ENCODE measurements at places on chromosomes 7 and 10.

DNA sequence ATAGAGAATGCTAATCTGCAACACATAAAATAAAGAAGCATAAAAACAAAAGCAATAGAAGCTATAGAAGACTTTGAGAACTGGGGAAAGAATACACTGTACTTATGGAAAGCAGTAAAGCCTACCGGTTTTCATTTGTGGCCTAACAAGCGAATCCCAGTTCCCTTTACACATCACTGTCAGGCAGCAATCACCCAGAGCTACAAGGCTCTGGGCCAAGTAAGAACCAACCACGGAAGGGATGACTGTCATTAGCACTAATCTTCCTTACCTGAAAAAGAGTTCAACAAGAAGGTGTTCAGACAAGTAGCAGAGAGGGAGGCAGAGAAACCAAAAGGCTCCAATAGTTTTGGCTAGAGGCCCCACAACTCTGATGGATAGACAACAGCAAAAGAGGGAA is 15.0 kb downstream of the CCDC6 start:
- no peak for DNase-seq

DNA sequence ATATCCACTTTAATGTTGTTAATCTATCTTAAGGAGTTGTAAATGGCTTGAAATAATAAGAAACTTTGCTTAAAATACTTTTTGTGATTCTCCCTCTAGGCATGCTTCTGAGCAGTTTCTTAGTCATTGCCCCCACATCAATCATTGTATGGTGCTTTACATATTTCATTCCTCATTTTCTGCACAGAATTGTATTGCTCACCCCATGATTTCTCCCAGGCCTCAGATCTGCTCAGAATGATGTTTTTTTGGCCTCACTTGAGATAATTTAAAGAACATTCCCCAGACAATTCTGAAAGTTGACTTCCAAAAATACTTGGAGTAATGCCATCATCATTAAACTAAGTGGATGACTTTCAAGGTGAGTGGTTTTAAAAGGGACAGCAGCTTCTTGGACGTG is 82.1 kb upstream of the PRPS1L1 start:
- no peak for DNase-seq

- DNase-seq, result no peak
These were observed 20.8 kb upstream of the RELN start for GRCh38 chr7:104010052-104010909.

- DNase-seq, result peak; percentile 35
These were observed 28.3 kb upstream of the SDK1 start for GRCh38 chr7:3272691-3273141.

DNA sequence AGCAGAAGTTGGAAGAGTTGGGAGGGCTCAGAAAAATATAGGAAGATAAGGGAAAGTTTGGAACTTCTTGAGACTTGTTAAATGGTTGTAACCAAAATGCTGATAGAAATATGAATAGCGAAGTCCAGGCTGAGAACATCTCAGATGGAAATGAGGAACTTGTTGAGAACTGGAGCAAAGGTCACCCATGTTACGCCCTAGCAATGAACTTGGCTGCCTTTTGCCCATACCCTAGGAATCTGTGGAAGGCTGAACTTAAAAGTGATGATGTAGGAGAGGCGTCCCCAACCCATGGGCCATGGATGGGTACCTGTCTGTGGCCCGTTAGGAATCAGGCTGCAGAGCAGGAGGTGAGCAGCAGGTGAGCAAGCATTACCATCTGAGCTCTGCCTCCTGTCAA is 347.8 kb downstream of the ARL4A start:
- DNase-seq, result no peak

DNA sequence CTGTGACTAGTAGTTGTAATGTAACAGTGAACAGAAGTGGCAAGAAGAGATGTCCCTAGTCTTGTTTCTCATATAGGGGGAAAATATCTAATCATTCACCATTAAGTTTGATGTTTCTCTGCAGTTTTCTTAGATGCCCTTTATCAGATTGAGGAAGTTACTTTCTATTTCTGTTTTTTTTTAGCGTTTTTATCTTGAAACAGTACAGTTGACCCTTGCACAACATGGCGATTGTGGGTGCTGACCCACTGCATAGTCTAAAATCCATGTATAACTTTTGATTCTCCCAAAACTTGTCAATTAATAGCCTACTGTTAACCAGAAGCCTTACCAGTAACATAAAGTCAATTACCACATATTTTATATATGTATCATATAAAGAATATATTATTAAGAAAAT is 192.0 kb downstream of the ADK start:
- DNase-seq, result no peak

GRCh38 chr7:29496355-29497020 is 67.1 kb upstream of the PRR15 start:
- DNase-seq, result no peak

DNA sequence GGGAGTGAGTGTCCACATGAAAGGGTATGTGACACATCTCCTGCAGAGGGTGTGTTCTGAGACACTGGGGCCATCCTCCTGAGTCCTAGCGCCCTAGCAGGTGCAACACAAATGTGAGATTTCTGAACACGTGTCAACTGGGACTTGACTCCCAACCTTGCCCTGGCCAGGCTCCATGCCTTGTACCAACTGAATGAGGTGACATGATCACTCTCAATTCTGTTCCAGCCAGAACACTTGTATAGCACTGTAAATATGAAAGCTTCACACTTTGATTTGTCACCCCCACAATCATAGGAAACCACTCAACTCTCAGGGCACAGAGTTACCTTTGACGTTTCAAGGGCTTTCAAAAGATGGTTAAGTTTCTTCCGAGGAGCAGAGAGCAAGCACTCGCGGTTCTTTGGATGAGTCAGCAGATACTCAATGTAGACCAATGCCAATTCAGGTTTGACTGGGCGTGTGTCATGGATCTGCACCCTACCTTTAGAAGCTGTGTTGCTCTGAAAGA is 48.6 kb downstream of the NCAPG2 start:
- DNase-seq, result no peak

GRCh38 chr7:65295409-65295808 is 78.2 kb upstream of the ZNF92 start:
- no peak for DNase-seq

- no peak for DNase-seq
These were observed 177.6 kb downstream of the PTPN20 start for GRCh38 chr10:47088656-47089354.

DNA sequence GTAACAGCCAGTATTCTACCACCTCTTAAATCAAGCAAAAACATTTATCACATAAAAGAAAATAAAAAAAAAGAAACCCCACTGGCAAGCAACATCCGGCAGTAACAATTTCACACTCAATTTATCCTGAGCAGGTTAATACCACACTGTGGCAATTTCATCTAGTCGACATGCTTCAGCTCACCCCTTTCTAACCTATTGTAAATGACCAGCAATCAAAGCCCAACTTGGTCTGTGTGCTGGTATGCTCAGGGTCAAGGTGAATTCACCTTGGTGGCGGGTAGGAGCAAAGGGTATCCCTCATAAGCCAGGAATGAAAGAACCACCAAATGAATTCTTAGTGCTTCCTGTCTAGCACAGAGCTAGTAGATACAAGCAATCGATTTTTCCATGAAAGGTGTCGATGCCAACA is 109.1 kb upstream of the AFAP1L2 start:
- DNase-seq, result no peak

DNA sequence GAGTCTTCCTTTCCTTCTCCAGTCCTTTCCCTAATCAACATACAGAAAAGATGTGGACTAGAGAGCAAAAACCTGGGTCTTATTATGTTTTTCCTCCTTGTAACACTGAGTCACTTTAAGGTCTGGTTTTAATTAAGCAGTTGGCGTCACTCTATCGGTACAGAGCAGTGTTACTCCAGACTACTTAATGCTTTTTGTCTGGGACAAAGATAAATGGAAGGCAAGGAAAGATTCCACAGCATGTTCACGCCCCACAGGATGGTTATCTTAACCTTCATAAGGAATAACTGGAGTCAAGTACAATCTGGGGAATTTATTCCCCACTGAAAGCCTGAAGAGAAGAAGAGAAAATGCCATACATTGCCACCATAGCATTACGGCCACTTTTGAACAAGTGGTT is 145.7 kb downstream of the ELAPOR2 start:
- no peak for DNase-seq

Data from NCI-H187 (cell line).